ENCODE measurements at places on chromosomes 16 and 17. TPM values are rescaled to one million over a fixed set of nuclear protein-coding genes. Genes with fewer than 3 reads are reported as not detected.

DNA sequence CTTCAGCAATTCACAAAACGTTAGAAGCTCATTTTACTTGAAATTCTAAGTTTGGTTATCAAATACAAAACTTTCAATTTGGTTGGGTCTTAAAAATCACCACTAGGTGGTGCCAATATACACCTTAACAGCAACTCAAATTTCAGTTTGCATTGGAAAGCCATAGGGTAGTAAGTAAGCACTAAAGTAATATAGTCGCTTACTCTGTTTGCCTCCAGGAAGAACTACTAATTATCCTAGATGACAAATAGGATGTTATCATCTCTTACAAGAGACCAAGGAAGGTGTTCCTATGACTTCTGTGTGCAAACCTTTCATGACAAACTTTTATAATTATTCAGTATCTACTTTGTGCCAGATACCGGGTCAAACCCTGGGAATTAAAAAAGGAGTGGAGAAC is 93.3 kb downstream of the MYO1D start:
- no peaks in the 10 kb centered on the region for H3K27me3 ChIP-seq
- H3K27ac ChIP-seq: no peak overlapping the region
- H3K36me3 ChIP-seq: no peaks in the 10 kb centered on the region
- no peak overlapping the region for H3K4me3 ChIP-seq
- no peaks in the 10 kb centered on the region for H3K4me1 ChIP-seq

DNA sequence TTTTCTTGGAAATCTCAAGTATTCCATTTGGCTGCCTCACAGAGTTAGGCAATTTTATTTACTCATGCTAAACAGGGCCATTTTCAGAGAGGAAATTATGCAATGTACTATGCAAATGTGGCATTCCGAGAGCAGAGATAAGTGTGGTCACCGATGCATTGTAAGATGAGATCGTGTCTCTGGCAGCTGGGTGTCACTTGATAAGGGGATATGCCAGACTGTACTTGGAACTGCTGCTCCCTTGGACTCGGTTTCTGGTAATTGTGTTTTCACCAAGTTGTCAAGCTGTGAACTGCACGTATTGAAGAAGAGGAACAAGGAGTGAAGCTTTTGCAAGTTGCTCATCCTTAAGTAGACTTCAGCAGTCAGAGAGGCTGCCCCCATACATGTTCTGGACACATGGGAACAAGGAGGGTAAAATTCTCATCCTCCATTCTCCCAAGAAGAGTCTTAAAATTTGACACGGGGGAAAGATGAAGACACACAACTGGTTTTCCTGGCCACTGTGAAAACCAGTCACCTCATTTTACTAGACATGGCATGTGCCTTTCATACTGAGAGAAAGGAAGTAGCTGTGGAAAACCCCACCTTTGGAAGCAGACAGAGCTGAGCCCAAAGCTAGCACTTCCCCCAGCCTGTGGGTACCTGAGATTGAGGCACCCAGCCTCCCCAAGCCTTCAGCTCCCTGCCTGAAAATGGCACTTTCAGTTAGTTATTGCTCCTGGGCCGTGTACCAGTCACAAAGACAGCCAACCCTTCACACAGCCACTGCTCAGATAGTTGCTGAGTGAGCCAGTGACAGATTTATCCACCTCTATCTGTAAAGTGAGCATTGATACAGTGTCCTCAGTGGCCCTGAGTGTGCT is 150.7 kb downstream of the SOCS1 start:
- H3K36me3 ChIP-seq: no peaks in the 10 kb centered on the region
- H3K4me1 ChIP-seq: peaks cover 31% of the 10 kb centered on the region
- no peak overlapping the region for H3K27ac ChIP-seq
- no peak overlapping the region for H3K4me3 ChIP-seq
- DNase-seq: no peak
- H3K27me3 ChIP-seq: no peaks in the 10 kb centered on the region

CACNG1 gene
- total RNA-seq: not detected

ANKFN1 gene
- not detected for total RNA-seq

CD300LB gene
- not detected for total RNA-seq

MNT gene
- 34.8 TPM for total RNA-seq

- H3K27ac ChIP-seq: no peak overlapping the region
- no peak for DNase-seq
- H3K4me3 ChIP-seq: no peak overlapping the region
- peaks cover 23% of the 10 kb centered on the region for H3K36me3 ChIP-seq
- no peaks in the 10 kb centered on the region for H3K27me3 ChIP-seq
- H3K4me1 ChIP-seq: no peaks in the 10 kb centered on the region
Observed at GRCh38 chr17:2990396-2990795, 73.0 kb downstream of the OR1D5 start.

DNA sequence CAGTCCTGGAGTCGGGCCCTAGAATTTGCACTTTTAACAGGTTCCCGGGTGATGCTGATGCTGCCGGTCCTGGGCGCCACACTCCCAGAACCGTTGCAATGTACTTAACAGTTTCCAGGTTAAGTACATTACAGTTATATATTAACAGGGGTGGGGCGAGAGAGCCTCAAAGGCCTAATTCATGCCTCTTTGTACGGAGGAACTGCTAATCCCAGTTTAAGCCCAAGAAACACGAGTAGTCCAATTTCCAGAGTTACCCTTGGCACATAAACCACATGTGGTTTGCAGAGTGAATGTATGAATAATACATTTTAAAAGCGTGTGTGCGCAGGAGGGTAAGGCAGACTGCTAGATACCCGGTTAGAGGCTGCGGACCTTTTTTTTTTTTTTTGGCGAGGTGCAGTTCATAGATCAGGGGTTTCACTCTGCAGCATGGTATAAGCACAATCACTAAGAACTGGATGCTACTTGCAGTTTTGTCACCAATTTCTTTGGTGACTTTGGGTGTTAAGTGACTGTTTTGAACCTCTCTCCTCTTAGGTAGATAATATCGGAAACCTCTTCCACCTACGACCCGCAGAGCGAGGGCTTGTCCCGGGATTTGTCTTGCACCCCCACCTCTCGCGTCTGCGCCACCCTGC is 713 bp downstream of the COX11 start:
- H3K4me3 ChIP-seq: no peak overlapping the region
- no peaks in the 10 kb centered on the region for H3K4me1 ChIP-seq
- H3K36me3 ChIP-seq: no peaks in the 10 kb centered on the region
- no peak overlapping the region for H3K27ac ChIP-seq

LRRC37A gene
- total RNA-seq: 8.6 TPM

DNA sequence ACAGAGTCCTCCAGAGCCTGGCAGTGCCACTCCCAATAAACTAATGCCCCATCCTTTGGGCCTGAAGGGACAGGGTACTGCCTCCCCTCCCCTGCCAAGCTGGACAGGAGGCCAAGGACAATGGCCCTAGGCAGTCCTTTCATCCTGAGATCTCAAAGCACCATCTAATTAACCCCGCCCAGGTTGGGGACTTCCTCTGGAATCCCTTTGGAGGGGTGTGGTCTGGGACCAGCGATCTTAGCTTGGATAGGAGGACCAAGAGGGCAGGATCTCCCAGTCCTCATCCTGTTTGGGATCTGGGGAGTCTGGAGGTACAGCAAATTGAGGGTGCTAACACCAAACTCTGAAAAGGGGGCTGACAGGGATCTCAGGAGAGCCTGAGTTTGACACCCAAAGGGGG is 18.2 kb upstream of the SP6 start:
- H3K4me1 ChIP-seq: no peaks in the 10 kb centered on the region
- no peak overlapping the region for H3K27ac ChIP-seq
- H3K36me3 ChIP-seq: no peaks in the 10 kb centered on the region
- DNase-seq: no peak

GRCh38 chr16:70635336-70636016 is 10.9 kb upstream of the IL34 start:
- no peak overlapping the region for H3K4me3 ChIP-seq
- H3K36me3 ChIP-seq: no peaks in the 10 kb centered on the region
- no peak for DNase-seq
- H3K27me3 ChIP-seq: no peaks in the 10 kb centered on the region

TNK1 gene
- total RNA-seq: 7.0 TPM

TP53TG3B gene
- total RNA-seq: not detected

All from Calu3 (cell line).